Cerebellar nuclear complex (tissue), 1 donor: ENCODE measurements at places on chromosomes 3 and 15.

- DNase-seq = no peak
These were observed 1291.9 kb upstream of the EPHA6 start for GRCh38 chr3:95522449-95522848.

GRCh38 chr3:83460052-83460451 is 1498.7 kb upstream of the CADM2 start:
- DNase-seq = no peak

DNA sequence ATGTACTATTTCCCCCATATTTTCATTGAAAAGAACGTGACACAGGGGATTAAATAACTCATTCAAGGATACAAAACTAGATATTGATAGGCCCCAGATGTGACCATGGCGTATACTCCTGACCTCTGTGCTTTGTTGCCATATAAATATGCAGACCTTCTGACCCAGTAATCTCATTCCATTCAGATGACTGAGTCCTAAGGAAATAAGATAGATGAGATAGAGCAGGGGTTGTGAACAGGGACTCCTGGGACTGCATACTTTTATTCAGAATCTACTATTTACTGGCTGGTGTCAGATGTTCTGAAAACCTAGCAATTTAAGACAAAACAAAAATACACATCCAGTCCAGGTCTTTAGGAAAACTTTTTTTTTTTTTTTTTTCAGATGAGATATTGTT is 139.2 kb upstream of the MANF start:
- DNase-seq = no peak

DNA sequence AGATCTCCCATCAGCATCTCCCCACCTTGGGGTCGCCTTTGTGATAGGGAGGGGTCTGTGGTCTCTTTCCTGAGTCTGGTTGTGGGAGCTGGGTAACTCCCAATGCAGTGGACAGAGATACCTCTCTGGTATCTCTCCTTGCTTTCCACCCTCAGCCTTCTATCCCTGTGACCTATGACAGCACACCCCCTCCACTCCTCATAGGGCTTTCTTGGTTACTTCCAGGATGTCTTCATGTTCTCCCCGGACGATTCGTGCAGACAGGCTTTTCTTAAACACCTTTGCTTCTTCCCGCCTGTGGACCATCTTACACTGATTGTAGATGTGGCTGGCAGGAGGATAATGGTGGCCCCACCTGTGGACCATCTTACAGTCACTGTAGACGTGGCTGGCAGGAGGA is 14.2 kb upstream of the NRROS start:
- DNase-seq = no peak

DNA sequence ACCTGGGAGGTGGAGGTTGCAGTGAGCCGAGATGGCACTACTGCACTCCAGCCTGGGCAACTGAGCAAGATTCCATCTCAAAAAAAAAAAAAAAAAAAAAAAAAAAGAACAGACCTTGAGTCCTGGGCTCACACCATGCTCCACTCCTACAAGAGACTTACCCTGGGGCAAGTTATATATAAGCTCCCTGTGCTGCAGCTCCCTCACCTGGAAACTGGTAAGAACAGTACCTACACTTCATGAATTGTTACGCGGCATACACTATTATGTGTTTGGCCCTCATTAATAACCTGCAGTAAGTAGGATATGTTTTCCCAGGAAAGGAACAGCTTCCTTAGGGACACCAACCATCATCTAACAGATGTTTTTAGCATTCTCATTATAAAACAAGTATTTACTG is 119.6 kb downstream of the FMN1 start:
- no peak for DNase-seq

GRCh38 chr3:64082961-64083541 is 59.8 kb upstream of the PSMD6 start:
- DNase-seq = no peak

DNA sequence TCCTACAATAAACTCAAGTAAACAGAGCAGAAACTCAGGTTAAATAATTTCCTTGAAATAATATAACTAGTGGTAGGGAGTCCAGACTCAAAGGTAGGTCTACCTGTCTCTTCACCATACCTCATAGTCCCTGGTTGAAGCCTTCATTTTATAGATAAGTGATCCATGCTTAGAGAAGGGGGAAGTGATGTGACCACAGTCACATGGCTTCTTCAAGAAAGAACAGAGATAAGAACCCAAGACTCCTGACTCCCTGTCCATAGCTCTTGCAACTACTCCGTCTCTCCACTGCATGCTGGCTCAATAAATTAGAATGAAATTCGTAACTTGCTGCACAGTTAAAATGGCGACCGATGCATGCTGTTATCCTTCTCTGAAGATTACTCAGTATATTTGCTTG is 11.0 kb upstream of the C15orf61 start:
- no peak for DNase-seq

DNA sequence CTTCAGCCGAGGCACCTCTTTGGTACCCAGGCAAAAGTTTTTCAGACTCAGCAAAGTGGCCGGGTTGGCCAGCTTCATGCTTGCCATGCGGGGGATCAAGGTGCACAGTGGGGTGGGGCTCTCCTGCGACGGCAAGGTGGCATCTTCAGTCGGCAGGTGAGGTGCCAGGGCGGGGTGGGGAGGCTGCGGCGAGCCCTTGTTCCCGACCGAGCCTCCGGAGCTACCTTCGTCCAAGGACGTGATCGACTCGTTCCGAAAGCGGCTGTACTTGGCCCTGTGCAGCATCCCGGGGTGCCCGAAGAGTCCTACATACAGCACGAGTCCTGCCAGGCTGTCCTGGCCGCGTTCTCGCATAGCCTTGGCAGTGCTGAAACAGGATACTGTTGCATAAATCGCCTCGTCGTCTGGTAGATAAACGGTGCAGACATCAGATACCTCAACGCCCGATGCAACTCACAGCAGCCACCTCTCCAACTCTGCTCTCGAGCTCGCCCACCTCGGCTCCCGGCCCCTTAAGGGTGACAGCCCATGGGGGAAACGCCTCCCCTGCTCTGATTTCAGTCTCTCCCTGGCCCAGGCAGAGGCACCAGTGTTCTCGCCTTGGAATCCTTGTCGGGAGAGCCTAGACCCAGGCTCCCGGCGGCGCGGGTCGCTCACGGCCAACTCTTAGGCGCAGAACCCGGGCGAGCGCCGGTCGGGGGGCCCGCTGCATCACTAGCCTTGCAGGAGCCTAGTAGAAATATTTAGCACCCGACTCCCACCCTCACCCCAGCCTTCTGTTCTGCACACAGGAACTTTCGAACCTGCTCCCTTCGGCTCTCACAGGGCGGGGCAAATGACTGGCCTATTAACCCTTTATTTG is 826 bp downstream of the SHC4 start:
- no peak for DNase-seq

- DNase-seq = no peak
These were observed 492.4 kb downstream of the OTOL1 start for GRCh38 chr3:161989012-161989411.

DNA sequence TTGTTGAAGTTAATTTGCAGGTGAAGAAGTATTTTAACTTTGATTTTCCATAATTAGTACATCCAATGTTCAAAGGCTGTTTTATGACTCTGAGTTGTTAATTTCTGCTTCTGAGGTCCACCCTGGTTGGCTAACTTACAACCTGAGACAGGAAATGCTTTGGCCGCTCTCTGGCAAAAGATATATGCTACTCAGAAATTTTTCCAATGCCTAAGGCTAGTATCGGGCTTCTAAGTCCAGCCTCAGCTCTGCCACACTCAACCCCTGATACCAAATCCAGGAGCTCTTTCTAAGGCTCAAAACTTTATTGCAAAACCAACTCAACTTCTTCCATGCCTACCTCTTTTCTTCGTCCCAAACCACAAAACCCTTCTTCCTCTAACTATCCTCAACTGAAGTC is 192.9 kb downstream of the NEK10 start:
- DNase-seq = no peak

- no peak for DNase-seq
These were observed 45.9 kb downstream of the NIPA2 start for GRCh38 chr15:22884344-22884743.

DNA sequence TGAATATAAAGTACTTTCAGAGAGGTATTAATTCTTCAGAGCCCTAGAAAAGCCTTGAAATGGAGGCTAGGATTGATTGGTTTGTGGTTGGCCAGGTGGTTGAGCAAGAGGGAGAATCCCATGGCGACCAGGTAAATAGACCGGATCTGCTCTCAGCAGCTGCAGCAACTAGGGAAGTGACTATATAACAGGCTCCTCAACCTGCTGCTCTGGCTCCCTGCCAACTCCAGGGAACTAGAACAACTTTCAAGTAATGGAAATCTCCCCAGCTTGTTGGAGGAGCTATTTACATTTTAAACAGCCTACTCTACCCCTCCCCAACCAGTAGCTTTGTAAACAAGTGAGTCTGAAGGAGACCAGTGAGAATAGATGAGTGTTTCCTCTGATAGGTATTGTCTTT is 121.8 kb upstream of the CADM2 start:
- no peak for DNase-seq

GRCh38 chr15:57541271-57541670 is 50.4 kb upstream of the MYZAP start:
- DNase-seq = no peak

GRCh38 chr3:15492847-15493360 is 28.6 kb downstream of the COLQ start:
- no peak for DNase-seq
